Putamen (tissue), 1 donor: ENCODE measurements at places on chromosomes 5 and 9.

- no peak for DNase-seq
Observed at GRCh38 chr9:13847270-13847669, 466.7 kb downstream of the NFIB start.

- no peak for DNase-seq
Observed at GRCh38 chr5:9477537-9477936, 68.3 kb downstream of the SEMA5A start.

DNA sequence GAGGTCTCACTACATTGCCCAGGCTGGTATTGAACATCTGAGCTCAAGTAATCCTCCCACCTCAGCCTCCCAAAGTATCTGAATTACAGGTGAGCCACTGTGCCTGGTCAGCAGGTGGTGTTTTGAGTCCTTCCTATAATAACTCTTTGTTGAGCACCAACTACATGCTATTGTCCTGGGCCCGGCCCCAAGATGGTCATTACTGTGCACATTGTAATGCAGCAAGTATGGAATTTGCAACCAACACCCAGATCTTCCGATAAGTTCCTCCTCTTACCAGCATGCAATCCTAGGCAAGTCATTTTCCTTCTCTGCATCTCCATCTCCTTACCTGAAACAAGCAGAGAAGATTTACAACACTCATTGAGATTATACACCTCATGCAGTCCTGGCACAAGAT is 510.3 kb upstream of the KLF4 start:
- DNase-seq = no peak

GRCh38 chr9:111868475-111868874 is 28.1 kb upstream of the UGCG start:
- no peak for DNase-seq

GRCh38 chr9:127140181-127140580 is 17.7 kb upstream of the ANGPTL2 start:
- DNase-seq = no peak

DNA sequence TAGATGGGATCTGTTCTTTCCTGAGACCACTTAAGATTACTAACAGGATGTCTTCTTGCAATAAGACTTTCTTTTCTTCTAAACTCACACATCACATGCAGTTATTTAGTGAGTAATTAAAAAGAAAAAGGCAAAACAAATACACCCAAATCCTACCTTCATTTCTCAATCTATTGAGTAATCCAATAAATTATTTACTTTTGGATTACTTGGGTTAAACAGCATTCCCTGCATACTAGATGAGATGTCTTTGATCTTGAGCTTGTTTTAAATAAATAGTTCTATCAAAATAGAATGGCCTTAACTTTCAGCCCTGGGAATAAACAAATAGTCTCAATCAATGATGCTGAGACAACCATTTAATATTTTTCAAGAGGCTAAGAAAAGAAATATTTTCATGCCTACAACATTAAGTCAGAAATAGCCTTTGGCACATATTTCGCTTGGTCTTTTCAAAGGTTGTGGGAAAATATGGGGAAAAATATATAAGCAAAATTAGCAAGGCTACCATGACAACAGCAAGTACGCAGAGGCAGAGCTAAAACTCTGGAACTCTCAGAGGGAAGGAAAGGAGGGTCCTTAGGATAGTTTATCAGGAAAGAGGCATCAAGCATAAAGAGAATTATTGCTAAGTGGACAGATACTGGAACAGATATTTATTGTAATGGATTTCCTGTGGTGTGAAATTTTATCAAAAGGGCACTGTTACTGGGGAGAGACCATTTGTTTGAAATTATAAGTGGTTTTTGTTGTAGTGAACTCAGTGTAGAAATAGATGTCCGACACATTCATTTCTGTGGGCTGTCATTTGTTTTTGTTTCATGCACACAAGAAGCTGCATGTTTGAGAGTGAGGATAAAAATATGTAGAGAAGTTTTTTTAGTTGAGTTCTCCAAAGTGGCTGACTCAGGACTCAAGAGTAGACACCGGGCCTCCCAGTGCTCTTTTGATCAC is 70.2 kb upstream of the CDH6 start:
- DNase-seq = no peak

- peak; percentile 71 for DNase-seq
Observed at GRCh38 chr9:104868687-104869404, 59.1 kb downstream of the ABCA1 start.

DNA sequence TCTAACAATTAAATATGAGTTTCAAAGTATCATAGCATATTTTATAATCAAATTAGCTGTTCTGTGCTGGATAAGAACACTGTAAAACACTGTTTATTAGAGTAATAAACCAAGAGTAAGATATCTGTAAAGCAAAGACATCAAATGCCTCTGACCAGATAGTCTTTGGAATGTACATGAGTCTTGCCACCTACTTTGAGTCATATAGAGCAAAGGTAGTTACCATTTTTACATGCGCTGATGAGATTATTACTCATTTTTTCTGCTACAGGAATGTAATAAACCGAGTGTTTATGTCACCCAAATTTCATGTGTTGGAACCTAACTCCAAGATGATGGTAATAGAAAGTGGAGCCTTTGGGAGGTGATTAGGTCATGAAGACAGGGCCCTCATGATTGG is 654.5 kb downstream of the CETN3 start:
- DNase-seq = no peak

DNA sequence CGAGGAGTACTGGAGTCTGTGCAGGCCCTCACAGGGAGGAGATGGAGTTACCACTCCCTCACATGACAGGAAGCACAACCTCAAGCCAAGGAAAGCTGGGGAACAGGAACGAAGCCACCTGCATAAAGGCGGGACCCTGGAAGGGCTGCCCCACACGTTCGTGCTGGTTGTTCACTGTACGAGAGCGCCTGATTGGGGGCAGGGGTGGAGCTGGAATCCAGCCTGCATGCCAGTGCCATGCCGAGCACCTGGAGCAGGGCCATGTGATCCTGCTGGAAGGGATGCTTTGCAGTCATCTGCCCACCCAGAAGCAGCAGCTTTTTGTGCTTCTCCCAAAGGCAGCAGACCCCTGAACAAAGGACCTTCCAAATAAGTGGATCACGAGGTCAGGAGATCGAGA is 11.4 kb downstream of the GRM6 start:
- no peak for DNase-seq

DNA sequence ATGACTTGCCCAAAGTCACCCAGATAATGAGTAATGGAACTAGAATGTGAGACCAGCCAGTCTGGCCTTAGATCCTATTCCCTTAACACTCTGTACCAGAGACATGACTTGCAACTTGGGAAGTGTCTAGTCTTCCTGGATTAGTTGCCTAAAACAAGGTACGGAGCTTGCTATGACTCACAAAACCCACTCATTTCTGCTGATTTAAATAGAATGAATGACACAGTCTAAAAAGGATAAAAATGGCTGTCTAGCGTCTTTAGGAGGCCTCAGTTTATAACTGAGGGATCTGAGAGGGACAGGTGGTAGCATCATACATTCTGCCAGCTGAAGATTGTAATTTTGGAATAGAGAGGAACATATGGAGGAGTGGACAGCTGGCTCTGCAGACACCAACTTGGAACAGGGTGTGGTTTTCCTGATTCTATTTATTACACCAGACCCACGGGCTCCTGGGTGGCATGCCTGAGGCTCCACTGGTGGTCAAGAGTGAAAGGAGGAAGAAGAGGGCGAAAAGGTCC is 62.7 kb downstream of the ABLIM3 start:
- DNase-seq = no peak

GRCh38 chr5:138110266-138110963 is 26.6 kb downstream of the WNT8A start:
- DNase-seq = no peak

DNA sequence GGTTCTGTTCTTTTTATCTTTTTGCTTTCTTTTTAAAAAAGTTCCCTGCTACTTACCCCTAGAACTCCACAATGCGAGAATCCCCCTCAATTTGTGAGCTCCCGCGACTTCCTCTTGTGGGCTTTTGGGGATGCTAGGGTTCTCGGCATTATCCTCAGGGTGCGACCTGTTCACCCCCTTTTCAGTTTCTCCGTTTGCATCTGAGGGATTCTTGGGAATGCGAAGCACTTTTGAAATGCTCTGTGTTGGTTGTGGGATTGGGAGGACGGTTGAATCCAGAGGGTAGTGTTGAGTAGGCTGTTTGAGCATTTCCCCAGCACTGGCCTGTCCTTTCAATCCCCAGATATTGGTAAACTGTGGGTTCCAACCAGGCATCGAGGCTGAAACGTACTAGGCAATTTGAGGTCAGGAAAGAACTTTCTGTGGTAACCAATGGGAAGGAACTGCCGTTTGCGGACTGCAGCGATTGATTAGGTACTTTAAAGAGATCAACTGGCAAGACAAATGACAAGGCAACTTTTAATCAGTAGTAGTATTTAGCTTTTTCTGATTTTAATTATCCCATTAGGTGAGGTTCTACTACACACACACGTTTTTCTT is 415 bp downstream of the XRCC4 start:
- DNase-seq = no peak

GRCh38 chr9:27940535-27940934 is 367.3 kb upstream of the C9orf72 start:
- DNase-seq = no peak

DNA sequence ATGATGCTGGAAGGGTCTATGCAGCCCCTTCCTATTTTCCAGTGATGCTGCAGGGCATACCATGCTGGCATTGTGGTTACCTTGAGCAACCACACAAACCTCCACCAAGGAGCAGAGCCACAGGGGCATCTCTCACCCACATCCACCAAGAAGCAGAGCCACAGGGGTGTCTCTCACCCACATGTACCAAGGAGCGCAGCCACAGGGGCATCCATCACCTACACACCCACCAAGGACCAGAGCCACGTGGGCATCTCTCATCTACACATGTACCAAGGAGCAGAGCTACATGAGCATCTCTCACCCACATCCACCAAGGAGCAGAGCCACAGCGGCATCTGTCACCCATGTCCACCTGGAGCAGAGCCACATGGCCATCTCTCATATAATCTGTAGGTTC is 8.8 kb upstream of the GM2A start:
- no peak for DNase-seq

DNA sequence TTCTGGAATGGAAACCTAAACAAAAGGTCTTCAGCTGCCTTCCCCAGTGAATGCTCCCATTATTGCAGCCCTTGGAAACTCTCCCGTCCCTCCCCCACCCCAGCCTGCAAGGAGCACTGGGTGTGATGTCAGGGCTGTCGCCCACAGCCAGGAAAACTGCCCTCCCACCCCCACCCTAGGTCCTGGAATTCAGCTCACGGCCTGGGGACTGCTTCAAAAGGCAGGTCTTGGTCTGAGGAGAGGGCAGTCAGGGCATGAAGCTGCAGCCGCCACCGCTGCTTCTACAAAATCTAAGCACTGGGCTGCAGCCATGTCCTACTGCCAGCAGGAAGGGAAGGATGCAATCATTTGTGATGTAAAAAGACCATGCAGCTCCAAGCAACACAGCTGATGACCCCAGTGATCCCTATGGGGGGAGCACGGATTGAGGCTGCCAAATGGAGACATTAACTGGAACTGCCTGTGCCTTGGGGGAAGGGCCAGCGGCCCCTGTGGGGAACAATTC is 11.4 kb downstream of the GRHPR start:
- peak; percentile 95 for DNase-seq

DNA sequence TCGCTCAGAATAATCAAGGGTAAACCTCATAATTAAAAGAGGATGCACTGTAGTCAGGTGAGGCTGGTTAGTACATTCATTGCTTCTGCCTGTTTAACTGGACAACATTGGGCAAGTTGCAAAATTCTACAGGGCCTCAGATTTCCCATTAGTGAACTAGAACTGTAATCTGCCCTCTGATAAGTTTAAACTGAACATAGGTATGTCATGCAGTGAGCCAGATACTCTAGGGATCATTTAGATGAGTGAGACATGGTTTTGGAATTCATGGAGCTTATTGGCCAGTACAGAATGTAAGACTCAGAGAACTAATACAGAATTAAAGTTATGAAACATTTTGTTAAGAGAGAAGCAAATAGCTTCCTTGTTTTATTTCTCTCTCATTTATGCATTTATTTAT is 35.9 kb downstream of the RNF44 start:
- no peak for DNase-seq

GRCh38 chr5:39164529-39165402 is 54.6 kb downstream of the FYB1 start:
- DNase-seq = no peak

DNA sequence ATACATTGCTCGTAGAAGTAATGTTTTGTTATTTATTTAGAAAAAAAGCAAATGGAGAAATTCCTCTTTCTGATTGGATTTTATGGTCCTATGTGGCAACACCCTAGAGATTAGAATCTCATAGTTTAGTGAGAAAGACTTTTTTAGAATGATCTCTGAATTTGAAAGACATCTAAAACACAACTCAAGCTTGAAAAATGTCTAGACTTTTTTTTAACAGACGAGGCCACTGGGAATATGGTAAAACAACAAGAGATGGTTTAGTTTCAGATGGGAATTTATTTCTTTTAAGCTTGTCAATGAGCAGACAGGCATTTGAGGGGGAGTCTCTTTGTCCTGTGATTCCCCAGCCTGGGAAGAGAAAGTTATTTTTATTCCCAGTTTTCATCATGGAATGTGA is 122.1 kb downstream of the NTRK2 start:
- DNase-seq = no peak

GRCh38 chr9:94726495-94727191 is at the start of gene AOPEP:
Gene AOPEP, plus strand, starts transcription at chr9:94726699. Its CDS starts 33,085 bp downstream, at chr9:94759784.
- DNase-seq = peak; percentile 94

GRCh38 chr5:143514616-143515335 is 111.3 kb upstream of the NR3C1 start:
- no peak for DNase-seq

DNA sequence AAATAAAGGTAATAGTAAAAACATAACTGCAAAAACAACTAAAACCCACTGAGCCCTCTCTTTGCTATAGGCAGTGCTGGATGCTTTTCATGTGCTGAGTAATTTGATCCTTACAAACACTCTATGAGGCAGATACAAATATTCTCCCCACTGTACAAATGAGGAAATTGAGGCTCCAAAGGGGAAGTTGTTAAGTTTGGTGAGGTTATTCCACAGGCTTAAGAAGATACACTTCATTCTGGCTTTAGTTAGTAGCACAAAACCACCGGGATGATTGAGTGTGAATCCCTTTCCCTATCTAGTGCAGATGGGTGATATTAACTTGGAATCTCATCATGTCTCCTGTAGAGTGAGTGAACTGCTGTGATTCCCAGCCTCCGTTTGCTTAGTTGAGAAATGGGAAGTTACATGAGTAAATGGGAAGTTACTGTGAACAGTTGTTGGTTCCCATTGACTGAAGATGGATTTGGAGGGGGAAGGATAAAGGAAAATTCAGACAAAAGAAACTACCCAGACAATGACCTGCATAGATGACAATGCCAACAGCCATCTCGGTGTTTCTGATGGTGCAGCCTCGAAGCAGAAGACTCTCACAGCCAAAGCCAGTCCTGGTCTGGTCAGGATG is 208.3 kb downstream of the ATP10B start:
- DNase-seq = no peak

- no peak for DNase-seq
Observed at GRCh38 chr9:89077519-89077918, 86.3 kb downstream of the S1PR3 start.

GRCh38 chr5:3348576-3349535 is 246.8 kb upstream of the IRX1 start:
- no peak for DNase-seq

- no peak for DNase-seq
Observed at GRCh38 chr5:138725818-138726416, 27.3 kb upstream of the CTNNA1 start.

- no peak for DNase-seq
Observed at GRCh38 chr5:72465066-72465465, 42.1 kb downstream of the ZNF366 start.

GRCh38 chr9:38229104-38229500 is 160.1 kb upstream of the SHB start:
- DNase-seq = no peak
